SHP77 treated with DMSO at 0.1 percent for 48 hours (cell line): ENCODE measurements at places on chromosomes 3 and 15.

DNA sequence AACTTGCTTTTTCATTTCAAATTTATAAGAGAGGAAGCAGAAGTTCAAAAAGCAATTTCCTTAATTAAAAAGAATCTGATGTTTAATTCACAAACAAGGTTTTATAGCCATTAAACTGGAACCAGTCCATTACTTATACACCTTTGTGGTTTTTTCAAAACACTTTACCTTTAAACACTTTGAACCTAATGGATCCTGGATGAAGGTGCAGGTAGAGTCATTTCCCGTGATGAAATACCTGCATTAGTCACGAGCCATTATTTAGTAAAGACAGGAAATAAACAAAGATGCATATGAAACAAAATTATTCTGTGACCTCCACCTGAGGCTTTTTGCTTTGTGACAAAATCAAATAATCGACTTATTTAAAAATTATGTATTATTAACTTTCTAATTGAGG, 341.7 kb upstream of the UBE2E2 start:
- DNase-seq: no peak

DNA sequence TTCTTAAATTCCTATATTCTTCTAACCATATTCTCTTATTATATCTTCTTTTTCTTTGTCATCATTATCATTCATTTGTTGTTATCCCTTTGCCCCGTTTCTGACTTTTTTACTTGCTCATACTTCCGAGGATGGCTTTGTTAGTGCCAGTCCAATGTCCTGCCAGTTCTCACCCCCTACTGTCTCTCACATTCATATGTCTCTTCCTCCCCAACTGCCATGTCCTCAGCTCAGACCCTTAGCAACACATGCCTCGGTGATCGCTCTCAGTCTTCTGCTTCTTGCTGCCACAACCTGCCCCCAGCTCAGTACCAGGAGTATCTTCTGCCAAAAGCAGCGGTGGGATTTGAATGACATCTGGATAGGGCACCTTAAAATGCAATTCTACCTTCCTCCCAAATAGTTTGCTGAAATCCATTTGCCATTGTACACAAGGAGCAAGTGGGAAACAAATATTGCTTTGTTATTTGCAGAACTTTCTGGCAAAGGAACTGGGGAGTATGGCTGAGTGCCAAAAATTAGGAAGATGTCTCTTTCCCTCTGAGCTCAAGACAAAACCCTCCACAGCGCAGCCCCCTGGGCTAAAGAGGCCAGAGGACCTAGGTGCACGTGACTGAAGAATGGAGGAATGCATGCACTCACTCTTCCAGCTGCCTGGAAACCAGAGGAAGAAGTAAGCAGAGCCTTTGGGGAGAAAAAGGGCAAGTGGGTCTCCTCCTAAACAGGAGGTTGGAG, 57.7 kb upstream of the CTNNB1 start:
- no peak for DNase-seq

- DNase-seq: no peak
Measured at GRCh38 chr15:40087068-40087810, 21.4 kb downstream of the BMF start.

GRCh38 chr3:18252578-18252977, 172.6 kb downstream of the SATB1 start:
- DNase-seq: no peak

DNA sequence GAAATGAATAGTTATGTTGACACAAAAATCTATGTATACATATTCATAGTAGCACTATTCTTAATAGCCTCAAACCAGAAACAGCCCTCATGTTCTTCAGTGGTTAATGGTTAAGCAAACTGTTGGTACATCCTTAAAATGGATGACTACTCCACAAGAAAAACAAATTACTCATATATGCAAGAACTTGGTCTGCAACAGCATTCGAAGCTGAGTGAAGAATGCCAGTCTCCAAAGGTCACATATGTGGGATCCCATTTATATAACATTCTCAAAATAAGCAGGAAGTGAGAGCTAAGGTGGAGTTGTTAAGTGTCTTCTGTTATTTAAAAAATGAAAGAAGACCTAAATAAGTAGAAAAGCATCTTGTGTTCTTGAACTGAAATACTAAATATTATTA, 365.7 kb downstream of the GABRG3 start:
- no peak for DNase-seq

DNA sequence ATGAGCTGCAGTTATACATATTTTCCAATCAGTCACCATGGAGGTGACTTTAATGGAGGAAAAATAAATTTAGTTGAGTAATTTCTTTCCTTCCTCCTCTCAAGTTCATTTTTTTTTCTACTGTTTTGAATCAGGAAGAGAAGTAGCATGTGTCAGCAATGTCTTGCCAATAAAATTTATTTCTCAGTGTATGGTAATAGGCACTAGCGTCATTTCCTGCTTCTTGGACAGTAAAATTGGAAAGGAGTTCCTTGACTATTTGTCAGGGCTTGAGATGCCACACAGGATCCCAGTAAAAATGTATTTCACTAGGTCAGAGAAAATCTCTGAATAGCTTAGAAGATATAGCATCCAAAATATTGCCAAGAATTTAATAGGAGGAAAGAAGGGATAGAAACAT, 605.9 kb downstream of the ROBO1 start:
- DNase-seq: no peak

DNA sequence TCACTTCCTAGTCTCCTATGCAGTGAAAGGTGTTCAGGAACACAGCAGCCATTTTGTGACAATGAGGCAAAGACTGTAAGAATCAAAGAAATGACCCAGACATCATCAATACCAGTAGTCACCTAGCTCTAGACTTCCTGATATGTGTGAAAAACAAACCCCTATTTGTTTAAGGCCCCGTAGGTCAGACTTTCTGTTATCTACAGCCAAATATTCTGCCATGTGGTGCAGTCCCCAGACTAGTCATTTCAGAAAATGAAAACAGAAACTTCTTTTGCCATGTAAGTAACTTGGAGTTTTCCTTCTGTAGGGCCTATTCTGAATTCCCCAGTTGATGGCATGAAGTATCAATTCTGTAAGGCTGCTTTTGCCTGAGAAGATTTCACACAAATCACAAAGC, 181.7 kb upstream of the SNTN start:
- no peak for DNase-seq

GRCh38 chr3:14077310-14077709, 47.4 kb downstream of the CHCHD4 start:
- DNase-seq: no peak

DNA sequence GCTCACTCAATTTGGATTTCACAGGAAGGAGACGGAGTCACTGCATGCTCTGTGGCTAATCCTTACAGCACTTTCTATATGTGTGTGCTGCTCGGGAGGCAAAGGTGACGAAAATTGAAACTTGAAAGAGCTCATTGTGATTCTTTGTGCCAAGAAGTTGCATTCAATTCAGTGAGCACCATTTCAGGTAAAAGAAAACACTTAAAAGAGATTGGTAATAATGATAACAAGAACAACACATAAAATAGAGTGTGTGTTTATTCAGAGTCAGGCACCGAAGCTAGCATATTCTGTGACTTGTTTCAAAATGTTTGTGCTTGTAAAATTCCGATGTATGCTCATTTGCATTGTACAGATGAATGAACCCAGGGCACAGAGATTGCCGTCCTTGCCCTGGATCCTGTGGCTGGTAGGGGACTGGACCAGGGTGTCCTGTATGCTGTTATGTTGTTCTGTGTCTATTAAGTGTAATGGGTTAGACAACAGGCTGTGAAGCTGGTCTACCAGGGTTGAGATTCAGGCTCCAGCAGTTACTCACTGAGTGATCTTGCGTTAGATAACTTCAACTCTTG, 193.3 kb upstream of the PROK2 start:
- no peak for DNase-seq

DNA sequence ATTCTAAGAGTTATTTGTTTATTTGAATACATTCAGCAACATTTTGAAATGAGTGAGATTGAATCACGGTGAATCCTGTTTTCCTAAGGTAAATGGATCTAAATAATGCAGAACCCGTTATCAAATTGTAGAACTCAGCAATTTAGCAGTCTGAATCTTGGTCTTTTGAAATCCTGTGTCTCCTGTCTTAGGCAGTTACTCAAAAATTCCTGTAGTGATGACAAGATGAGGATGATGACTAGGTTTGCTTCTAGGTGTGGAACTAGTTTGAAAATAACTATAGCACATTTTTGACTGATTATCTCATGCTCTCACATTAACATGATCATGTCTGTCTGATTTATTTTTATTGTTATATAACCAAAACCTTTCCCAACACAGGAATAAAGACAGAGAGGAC, 115.0 kb downstream of the RAP2B start:
- DNase-seq: no peak

GRCh38 chr3:194382892-194383223, 13.3 kb upstream of the LRRC15 start:
- no peak for DNase-seq

DNA sequence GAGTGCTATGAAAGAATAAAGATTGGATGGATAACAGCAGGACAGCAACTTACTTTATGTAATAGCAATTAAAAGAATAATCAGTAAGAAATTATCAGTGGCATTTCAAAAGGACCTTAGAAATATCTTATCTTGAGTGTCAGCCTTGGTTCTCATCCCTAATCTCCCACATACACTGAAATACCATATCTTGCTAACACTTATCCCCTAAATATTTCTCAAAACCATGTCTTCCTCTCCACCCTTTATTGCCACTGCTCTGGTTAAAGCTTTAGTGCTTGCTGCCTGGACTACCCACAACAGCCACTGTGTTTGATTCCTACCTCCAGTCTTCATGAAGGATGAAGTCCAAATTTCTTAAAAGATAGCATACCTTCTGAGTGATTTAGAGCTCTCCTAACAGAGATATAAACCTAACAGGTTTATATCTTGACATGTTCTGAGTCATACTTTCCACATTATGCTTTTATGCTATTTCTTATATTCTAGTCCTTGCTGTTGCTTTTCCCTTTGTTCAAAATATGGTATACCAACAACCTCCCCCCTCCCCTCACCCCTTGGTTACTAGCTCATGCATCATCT, 202.8 kb downstream of the RSRC1 start:
- DNase-seq: no peak

- DNase-seq: no peak
Measured at GRCh38 chr3:71681224-71681668, 44.0 kb downstream of the EIF4E3 start.

DNA sequence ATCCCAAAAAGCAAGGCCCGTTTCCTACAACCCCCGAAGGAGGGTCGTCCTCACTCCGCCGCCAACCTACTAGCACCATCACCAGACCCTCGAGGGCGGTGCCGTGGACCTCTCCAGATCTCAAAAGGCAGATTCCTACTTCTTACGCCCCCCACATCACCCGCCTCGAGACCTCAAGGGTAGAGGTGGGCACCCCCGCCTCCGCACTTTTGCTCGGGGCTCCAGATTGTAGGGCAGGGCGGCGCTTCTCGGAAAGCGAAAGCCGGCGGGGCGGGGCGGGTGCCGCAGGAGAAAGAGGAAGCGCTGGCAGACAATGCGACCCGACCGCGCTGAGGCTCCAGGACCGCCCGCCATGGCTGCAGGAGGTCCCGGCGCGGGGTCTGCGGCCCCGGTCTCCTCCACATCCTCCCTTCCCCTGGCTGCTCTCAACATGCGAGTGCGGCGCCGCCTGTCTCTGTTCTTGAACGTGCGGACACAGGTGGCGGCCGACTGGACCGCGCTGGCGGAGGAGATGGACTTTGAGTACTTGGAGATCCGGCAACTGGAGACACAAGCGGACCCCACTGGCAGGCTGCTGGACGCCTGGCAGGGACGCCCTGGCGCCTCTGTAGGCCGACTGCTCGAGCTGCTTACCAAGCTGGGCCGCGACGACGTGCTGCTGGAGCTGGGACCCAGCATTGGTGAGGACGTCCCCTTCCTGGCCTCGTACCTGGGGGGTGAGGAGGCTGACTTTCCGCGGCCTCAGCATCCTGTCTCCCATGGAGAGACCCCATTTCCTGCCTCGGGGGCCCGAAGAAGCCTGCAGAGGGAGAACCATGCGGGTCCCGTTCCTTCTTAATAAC, at the start of gene MYD88:
MYD88 (plus strand) TSS at position 313 of the 842 bp plus-strand sequence; CDS start at position 353, 40 bp downstream.
- no peak for DNase-seq

DNA sequence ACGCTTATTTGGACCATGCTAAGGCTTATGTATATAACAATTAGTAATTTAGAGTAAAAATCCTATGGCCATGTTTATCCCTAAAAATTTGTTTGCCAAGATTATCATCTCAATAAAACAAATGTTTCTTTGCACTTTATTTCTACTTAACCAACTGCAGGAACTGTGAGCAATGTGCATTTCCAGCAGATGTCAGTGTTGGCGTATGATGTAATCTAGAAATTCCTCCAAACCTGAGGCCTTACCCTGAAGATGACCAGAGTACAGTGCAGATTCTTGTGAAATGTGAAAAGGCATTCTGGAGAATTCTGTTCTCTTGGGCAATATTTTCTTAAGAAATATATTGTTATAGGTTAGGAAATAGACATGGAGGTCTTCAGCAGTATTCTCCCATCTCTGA, 205.9 kb downstream of the MBNL1 start:
- DNase-seq: peak; percentile 25

- no peak for DNase-seq
Measured at GRCh38 chr3:147361454-147362420, 44.6 kb downstream of the ZIC4 start.
